NT2/D1 (cell line): ENCODE measurements at places on chromosomes 11 and 22.

- DNase-seq, result peak; percentile 64
Observed at GRCh38 chr11:34234086-34234740, 123.6 kb downstream of the ABTB2 start.

DNA sequence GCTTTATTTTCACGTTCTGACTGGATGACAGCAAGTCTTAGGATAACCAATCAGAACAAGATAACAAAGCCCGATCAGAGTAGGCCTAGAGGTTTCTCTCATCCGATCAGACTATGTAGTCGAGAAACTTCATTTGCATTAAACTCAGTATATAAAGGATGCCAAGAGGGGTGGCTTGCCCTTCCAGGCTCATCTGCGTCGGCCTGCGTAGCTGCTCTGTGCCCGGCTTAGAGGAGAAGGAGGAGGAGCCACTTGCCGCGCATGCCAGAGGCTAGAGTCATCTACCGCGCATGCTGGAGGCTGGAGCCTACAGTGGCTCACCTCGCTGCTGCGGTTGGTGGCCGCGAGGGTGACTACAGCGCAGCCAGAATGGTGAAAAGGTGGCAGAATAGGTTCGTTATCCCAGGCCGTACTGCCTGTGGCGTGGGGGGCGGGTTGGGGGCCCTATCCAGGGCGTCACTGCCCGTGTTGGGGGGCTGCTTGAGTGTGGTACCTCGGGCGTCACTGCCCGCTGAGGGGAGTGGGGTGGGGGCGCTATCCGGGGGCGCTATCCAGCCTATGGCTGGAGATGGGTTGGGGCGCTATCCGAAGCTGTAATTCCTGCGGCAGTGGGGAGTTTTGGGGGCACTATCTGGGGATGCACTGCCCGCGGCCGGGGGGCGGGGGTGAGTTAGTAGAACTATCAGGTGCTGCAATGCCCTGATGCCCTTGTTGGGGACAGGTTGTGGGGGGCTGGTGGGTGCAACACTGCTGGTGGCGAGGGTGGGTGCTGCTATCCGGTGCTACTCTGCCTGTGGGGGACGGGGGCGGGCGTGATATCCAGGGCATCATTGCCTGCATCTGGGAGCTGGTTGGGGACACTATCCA is at the start of gene RFPL2:
Gene RFPL2 (minus strand): TSS at position 218 of the 867 bp plus-strand sequence. CDS start 2,622 bp downstream, outside the sequence.
- DNase-seq, result peak; percentile 39

DNA sequence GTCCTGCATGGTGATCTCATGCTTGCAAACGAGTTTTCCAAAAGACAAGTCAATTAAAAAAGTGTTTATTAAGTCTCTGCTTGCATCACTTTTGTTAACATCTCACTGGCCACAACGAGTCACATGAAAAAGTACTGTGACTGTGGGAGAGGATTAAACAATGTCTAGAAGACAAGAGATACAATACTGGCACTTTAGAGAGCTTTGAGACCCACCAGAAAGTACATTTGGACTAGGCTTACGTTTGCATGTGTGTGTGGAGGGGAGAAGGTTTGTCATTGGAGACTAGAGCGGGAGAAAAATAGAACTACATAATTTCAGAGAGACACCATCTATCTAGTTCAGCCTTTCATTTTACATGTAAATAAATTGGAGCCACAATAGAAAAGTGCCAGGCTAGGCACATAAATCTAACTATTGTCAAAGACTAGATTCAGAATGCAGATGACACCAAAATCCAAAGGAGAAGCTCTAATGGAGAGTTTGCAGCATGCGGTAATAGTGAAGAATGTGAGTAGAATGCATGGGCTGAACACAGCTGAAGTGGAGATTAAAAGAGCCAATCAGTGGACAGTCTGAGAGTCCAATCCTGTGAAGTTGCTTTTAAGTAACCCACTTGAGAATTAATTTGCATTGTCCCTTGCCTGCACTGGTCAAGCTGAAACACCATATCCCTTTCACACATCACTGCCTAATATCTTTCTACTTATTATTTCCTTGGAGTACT is 977.4 kb upstream of the FAT3 start:
- no peak for DNase-seq

DNA sequence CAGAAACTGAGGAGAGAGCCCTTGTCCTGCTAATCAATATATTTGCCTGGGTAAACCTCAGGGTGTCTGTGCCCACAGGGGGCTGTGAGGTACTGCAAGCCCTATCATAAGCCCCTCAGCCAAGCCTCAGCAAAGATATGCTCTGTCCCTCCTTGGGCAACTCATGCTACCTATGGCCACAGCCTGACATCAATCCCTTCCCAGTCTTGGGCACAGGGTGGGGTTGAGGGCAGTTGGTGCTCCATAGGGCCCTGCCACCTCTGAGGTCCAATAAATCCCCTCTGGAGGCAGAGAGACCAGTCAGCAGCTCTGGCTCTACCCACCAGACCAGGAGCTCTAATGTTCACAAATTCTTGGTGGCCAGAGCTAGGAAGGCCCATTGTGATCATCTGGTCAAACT is 23.8 kb downstream of the TPBGL start:
- DNase-seq, result no peak

DNA sequence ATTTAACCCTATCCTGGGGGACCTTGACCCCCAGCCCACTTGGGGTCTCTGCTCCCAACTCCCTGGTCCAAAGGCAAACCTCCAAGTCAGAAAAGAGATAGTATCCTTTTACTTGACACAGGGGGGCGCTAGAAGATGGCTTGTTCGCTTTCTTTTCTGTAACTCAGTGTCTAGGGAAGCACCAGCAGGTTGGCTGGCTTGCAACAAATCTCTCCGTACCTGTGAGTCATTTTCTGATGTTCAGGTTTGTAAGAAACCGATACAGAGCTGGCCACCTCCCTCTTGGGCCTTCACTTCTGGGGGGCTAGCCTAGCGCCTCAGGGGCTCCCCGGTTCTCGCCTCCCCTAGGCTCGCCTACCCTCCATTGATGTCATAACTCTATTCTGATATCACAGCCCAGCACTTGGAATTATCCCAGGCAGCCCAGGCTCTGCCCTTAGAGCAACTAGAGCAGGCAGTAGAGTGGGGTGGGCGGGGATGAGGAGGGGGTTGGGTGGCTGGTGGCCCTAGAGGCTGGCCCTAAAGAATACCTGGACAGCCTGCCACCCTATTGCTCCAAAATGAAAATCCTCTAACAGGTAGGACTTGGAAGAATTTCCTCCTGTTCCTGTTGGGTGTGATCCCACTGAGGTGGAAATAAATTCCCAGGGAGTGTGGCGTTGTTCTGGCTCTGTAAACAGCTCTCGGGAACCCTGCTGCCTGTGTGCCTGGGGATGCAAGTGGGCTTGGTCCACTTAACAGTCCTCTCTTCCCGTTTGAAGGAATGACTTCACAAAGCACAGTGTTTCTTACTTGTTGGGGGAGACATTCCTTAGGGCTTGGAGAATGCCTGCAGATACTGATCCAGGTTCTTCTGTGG is 69.4 kb downstream of the OSBP2 start:
- DNase-seq, result peak; percentile 72

- no peak for DNase-seq
Observed at GRCh38 chr22:25449781-25450317, 114.6 kb upstream of the GRK3 start.

DNA sequence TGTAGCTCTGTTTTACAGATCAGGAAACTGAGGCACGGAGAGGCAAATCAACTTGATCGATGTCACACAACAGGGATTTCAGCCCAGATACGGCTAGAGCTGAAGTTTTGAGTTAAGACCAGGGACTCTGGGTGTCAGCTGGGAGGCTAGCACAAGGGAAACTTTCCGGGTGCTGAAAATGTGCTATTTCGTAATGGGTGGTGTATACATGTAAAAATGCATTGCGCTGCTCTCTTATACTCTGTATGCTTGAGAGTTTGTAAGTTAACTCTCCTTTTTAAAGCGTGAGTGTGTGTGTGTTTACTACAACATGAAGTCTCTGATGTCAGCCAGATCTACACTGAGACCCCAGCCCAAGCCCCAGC is 227.6 kb downstream of the MN1 start:
- no peak for DNase-seq

DNA sequence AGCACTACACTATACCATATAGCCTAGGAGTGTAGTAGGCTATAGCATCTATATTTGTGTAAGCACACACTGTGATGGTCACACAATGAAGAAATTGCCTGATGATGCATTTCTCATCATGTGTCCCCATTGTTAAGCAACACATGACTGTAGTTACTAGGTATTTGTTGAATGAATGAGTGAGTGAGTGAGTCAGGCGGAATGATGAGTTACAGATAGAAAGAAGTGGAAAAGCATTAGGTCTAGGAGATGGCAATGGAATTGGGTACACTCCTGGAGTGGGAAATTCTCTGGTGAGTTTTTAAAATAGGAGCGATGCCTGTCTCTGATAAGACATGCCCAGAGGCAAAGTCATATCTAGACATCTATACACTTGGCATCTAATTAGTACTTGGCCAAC is 160.5 kb upstream of the TBCEL start:
- DNase-seq, result no peak

GRCh38 chr11:62132191-62132590 is 8.4 kb downstream of the INCENP start:
- no peak for DNase-seq

- no peak for DNase-seq
Observed at GRCh38 chr22:49650336-49651241, 177.1 kb downstream of the BRD1 start.

DNA sequence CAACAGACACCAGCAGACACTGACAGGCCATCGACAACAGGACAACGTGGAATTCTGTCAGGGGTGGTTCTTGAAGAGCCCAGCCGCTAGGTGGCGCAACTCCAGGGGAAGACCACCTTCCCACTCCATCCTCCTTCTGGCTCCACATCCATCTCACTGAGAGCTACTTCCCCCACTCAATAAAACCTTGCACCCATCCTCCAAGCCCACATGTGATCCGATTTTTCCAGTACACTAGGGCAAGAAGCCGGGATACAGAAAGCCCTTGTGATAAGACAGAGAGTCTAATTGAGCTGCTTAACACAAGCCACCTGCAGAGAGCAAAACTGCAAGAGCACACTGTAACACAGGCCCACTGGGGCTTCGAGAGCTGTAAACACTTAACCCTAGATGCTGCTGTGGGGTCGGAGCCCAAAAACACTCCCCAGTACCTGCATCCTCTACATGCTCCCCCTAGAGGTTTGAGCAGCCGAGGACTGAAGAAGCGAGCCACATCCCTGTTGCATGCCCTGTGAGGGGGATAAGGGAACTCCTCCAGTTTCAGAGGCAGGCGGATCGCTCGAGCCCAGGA is 11.5 kb upstream of the RAB39A start:
- DNase-seq, result no peak

DNA sequence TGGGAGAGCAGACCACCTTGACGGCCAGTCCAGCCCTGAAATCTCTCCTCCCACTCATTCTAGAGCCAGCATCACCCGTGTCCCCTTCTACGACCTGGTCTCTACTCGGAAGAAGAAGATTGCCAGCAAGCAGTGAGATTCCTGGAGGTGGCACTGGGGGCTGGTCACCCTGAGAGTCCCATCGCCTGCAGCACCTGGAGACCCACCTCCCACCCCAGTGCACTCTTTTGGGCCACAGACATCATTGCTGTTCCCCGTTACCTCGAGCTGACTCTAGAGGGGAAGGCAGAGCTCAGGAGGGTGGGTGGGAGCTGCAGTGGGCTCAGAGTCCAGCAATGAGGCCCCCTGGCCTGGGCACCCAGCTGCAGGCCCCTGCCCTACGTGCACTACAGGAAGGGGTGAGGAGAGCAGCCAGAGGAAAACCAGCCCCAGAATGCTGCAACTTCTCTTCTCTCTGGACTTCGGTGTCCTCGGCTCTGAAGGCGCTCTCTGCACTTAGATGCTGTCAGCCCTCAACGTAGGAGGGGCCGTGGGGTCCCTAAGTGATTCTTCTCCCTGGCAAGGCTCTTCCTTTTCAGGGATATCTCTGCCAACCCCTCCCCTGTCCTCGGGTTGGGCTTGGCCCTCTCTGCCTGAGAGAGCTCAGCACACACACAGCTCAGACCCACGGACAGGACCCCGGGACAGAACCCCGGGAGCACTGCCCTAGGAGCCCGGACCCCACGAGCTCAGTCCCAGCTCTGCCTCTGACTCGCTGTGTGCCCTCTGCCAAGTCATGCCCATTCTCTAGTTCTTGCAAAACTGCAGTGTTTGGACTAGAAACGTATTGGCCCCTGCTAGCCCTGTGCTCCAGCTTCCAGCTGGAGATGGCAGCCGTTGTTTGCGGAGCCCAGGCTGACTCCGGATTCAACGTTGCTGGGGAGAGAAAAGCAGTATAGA is 31.3 kb downstream of the CYTH4 start:
- no peak for DNase-seq

GRCh38 chr11:57778318-57779037 is 16.9 kb downstream of the CTNND1 start:
- peak; percentile 95 for DNase-seq

GRCh38 chr22:22666307-22667091 is 22.1 kb downstream of the GGTLC2 start:
- DNase-seq, result no peak

DNA sequence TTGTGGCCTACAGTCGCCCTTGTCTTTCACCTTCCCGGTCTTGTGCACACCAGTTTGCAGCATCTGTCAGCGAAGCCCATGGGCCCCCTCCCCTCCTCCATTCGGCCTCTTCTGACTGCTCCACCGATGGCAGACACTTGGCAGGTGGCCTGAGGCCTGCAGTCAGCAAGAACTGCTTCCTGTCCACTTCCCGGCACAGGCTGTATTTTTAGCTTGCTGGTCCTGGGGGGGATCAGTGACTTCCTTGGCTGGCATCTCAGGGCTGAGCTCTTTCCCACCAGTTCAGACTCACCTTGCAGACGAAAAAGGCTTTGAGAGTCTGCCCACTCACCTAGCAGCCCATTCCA is 106.4 kb downstream of the SYN3 start:
- DNase-seq, result no peak

DNA sequence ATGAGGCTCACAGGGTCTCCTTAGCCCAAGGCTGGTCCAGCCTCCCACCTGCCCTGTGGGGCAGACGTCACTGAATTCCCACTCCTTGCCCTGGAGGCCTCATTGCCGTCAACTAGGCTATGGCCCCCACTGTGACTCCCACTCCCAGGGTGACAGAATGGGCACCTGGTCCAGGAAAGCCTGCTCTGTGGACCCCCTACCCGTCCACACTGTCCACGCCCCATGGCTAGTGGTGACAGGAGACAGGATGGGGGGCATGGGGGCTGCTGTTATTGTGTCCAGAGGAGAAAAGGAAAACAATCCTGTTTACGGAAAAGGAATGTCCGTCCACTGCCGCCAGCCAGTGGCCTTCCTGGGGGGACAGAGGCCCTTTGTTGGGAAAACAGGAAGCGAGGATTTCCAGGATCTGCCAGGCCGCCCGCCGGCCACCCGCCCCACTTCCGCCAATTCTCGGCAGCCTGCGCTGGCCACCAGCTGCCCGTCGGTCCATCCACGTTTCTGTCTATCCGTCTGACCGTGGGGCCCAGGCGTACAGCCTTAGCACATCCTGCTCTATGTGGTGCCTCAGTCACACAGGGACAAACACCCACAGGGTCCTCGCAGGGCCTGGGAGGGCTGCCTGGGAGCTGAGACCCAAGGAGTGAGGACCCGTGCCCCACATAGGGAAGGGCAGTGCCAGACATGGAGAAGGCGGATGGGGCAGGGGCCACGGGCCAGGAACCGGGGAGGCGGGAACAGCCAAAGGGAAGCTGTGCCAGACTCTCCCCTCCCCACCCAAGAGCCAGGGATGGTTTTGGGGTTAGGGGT is 19.5 kb downstream of the CRELD2 start:
- no peak for DNase-seq

- no peak for DNase-seq
Observed at GRCh38 chr11:114156131-114156581, 96.6 kb downstream of the ZBTB16 start.

- no peak for DNase-seq
Observed at GRCh38 chr11:124611064-124611463, at the start of gene PANX3. TSS of gene PANX3 (plus strand) at chr11:124611428. CDS start at chr11:124611557, 129 bp downstream.

GRCh38 chr11:116539836-116540418 is 232.9 kb downstream of the BUD13 start:
- DNase-seq, result no peak
